Activated CD8-positive, alpha-beta memory T cell treated with anti-CD3 and anti-CD28 coated beads, Interleukin-2, amount 50 U/mL, for 4 hours (primary cell): ENCODE measurements at places on chromosomes 4 and X.

GRCh38 chr4:126172126-126172525, 857.4 kb downstream of the FAT4 start:
- DNase-seq: no peak

- DNase-seq: no peak
Measured at GRCh38 chr4:152392079-152392478, 143.8 kb downstream of the FBXW7 start.

DNA sequence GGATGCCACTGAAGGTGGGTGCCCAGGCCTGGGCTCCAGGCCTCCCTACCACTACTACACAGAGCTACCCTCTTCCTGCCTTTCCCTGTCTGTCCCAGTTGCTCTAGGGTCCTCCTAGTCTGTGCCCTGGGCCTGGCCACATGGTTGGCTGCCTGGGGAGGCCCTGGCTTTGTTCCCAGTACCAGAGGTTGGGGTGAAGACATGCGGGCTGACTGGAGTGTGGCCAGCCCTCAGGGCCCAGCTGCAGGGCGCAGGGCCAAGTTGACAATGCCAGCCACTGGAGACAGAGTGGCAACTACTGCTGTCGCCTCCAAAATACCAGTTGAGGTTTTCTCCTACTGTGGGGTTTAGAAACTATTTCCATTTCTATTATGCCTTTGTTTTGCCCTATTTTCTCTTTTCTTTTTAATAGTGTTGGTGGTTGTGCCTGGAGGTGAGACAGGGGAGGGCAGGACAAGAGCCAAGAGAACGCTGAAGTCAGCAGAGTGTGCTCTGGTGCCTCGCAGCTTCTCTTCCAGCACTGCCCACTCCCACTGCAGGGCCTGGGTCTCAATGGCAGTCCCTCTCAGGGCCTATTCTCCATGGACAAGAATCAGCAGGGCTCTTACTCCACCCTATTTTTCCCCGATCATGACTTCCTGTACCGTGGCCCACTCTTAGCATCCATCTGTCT, 32.2 kb upstream of the XPNPEP2 start:
- no peak for DNase-seq

DNA sequence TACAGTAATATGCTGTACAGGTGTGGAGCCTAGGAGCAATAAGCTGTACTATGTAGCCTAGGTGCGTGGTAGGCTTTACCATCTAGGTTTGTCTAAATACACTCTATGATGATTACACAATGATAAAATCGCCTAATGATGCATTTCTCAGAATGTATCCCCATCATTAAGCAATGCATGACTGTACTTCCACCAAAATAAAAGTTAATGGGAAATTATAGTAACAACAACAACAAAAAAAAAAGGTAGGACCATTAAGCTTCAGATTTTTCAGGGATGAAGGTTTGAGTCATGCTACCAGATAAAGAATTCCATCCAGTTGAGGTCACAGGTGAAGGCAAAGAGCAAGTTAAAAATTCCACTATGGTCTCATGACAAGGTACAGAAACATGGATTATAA, 68.2 kb downstream of the MAGEA10 start:
- no peak for DNase-seq

DNA sequence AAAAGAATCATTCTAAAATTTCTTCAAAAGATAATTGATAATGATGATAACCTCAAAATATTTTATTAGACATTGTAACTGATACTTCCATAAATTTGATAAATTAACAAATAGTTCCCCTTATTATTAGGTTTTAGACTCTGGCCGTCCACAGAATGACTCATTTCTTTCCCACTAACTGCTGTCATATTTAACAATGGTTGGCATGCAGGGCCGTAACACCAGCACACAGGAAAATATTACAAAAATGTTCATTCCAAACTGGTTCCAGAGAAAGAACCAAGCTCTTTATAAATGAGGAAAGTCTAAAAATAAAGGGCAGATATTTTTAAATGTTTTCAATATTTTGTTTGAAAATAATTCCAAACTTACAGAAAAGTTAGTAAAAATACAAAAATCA, 28.2 kb downstream of the WDFY3 start:
- DNase-seq: no peak

DNA sequence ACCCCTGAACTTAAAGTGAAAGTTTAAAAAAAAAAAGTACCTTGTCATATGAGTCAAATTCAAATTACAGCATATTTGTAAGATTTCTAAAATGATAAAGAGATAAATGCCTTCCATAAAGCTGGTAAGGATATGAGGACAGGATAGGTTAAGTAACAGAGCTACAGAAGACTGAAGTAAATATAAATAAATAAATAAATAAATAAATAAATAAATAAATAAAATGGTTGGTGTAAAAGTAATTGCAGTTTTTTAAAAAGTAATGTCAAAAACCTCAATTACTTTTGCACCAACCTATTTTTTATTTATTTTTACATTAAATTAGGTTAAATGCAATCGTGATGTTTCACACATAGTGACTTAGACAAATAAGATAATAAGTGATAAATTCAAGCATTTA, 62.2 kb downstream of the UGT2A2 start:
- no peak for DNase-seq

DNA sequence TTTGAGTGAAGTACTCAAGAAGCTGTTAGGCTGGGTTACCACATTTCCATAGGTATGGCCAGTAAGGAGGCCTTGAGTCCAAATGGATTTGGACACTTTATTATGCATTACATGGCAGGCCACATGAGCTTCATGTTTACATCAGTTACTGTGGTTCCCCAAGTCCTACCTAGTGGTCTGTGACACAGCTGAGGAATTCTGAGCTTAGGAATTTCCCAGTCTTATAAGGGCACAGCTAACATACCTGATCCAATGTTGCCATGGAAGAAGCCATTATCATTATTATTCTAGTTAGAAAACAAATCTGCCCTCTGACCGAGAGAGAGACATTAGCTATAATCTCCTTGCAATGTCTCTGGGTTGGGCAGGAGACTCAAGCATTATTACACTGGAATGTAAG, 174.4 kb upstream of the NUDT10 start:
- DNase-seq: no peak

- DNase-seq: no peak
Measured at GRCh38 chr4:156293657-156294297, 340.1 kb upstream of the CTSO start.

DNA sequence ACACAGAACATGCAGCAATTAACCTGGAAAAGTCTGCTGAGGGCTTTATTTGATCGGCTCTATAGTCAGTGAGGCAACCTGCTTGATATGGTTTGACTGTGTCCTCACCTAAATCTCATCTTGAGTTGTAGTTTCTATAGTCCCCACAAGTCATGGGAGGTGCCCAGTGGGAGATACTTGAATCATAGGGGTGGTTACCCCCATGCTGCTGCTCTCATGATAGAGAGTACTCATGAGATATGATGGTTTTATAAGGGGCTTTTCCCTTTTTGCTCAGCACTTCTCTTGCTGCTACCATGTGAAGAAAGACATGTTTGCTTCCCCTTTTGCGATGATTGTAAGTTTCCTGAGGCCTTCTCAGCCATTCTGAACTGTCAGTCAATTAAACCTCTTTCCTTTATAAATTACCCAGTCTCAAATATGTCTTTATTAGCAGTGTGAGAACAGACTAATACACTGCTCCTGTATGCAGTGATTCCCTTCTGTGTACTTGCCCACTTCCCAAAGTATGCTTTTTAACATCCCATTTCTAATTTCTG, 78.2 kb downstream of the NPFFR2 start:
- no peak for DNase-seq

DNA sequence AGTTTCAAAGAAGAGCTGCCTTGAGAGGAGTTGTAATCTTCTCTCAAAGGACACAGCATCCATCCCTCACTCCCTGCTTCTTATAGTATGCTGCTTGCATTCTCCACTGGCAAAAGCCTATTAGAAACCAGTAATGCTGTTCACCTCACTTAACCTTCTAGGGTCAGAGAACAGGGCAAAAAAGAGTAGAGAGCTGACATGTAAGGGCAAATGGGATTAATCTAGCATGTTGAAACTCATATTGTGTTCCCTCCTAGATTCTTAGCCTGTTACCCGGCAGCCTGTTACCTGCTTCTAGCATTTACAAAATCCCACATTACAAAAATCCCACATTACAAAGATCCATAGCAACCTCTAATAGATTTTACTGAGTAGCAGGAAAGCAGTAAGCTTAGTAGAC, 244.7 kb downstream of the SLC7A11 start:
- no peak for DNase-seq

DNA sequence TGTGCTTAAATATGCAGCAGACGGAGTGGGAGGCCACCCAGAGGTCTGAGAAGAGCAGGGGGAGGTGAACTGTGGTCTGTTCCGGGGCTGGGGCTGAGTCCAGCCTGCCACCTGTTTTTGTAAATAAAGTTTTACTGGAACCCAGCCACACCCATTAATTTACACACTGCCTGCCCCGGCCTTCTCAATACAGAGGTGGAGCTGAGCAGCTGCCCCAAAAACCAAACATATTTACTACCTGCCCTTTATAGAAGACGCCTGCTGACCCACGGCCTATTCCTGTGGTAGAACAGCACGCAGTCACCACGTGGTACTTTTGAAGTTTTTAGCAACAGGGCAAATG, 45.9 kb downstream of the FGFRL1 start:
- peak; percentile 3 for DNase-seq

- DNase-seq: no peak
Measured at GRCh38 chr4:146073517-146073916, 102.0 kb upstream of the LSM6 start.

DNA sequence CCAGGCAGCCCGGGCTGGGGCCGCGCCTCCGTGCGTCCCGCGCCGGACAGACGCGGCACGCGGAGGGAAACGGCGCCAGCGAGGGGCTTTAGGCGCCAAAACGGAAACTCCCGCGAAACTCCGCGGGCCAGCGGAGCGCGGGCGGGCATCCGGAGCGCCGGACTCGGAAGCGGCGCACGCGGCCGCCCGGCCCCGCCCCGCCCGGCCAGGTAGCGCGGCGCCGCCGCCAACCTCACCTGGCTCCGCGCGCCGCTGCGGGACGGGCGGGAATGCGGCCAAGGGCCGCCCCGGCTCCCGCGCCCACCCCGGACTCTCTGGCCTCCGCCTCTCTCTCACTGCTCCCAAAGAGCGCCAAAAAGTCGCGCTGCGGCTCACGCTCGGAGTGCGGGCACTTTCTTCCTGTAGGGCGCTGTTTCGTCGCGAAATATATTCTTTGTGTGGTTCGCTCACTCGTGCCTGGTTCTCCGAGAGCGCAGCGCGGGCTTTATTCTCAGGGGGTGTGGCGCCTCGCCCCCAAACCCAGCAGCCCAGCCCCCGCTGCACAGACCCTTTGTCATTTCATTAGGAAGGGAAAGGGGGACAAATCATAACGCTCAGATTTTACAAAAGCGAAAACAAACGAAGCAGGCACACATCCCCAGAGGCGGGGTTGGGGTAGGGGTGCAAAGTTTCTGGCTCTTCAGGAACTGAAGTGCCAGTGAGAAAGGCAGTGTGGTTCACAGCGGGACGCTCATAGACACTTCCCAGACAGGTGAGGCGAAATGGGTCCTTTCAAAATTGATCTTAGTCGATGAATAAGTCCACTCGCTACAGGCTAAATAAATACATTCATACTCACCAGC, 961 bp upstream of the MBNL3 start:
- peak; percentile 39 for DNase-seq

DNA sequence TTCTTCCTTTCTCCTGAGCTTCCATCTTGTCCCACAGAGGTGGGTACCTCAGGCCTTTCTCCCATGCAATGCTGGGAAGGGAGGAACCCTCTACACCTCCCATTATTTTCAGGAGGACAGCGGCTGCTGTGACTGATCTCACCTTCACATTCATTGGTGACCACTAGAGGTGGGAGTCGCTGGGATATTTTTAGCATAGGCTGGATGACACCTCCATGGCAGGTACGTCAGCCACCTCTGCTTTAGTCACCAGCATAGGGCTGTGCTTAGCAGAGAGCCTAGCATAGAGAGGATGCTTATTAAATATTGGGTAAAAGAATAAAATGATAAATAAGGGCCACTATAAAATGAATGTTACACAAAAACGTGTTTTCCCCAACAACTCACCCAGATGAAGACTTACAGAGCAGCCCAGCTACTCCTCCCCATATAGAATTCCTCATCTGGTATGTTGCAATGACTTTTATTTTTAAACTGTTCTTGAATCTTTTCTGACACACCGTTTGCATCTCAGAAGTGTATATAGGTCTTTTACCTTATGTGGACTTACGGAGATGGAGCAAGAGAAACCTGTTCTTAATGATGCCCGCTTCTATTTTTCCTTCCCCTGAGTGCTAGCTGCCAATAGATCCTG, 60.9 kb upstream of the SORBS2 start:
- DNase-seq: no peak

DNA sequence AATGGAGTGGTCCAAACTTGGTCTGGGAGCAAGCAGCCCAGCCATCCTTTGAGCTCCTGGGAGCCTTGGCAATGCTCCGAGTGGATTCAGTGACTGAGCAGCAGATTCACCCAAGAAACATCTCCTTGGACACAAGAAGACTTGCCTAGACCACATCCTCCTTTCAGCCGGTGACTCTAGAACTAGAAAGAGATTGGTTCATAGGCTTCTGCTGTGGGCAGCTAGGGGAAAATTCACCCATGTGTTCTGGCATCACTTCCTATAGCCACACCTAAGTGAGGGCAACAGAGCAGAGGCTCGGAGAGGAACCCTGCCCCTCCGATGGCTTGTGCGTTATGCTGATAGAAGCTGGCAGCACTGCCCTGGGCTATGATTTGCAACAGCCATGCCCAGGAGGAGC, 16.0 kb downstream of the ZNF275 start:
- DNase-seq: no peak

- no peak for DNase-seq
Measured at GRCh38 chrX:456551-457291, 70.0 kb upstream of the PPP2R3B start.

- DNase-seq: peak; percentile 17
Measured at GRCh38 chr4:140092094-140092851, 61.7 kb downstream of the MAML3 start.

GRCh38 chrX:56882581-56882980, 112.8 kb downstream of the SPIN3 start:
- DNase-seq: no peak

DNA sequence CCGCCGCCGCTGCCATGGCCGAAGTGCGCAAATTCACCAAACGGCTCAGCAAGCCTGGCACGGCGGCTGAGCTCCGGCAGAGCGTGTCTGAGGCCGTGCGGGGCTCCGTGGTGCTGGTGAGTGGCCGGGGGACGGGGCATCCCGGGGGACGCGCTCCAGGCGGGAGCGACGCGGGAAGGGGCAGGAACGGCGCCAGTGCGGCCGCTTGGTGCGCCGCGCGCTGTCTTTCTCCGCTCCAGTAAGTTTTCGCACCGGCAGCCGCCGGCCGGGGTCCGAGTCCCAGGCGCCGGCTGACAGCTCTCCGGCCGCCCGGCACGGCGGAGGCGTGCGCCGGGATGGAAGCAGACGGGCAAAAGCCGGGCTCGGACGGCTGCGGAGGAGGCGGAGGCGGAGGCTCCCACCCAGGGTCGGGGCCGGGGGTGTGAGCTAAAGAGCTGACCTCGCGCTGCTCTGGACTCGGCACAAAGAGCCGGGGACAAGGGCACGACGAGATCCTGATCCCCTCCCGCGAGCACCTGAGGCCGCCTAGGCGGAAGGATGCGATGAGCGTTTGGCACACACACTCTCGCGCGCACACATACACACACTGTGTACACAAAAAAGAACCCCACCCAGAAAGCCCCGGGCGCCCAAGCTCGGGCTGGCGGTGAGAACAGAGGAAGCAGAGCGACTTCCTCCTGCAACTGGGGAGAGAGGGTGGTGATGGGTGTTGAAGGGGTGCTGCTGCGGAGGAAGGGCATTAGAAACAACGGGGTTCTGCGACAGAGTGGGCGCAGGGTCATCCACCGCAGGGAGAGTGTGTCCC, 545 bp downstream of the DOCK11 start:
- peak; percentile 69 for DNase-seq

GRCh38 chr4:16862697-16863096, 35.7 kb downstream of the LDB2 start:
- no peak for DNase-seq

GRCh38 chrX:14529290-14529989, at the start of gene GLRA2:
TSS of gene GLRA2 (plus strand) at chrX:14529536. CDS start at chrX:14530058, 522 bp downstream.
- DNase-seq: no peak
